Stimulated activated naive CD4-positive, alpha-beta T cell treated with Interleukin-2 at 50 U/mL for 16 hours (primary cell): ENCODE measurements at places on chromosomes 4 and X.
A peak's percentile ranks its signal among the peaks of the same experiment; 100 is the strongest.

- no peak for DNase-seq
Observed at GRCh38 chr4:177680308-177680707, 238.1 kb upstream of the AGA start.

DNA sequence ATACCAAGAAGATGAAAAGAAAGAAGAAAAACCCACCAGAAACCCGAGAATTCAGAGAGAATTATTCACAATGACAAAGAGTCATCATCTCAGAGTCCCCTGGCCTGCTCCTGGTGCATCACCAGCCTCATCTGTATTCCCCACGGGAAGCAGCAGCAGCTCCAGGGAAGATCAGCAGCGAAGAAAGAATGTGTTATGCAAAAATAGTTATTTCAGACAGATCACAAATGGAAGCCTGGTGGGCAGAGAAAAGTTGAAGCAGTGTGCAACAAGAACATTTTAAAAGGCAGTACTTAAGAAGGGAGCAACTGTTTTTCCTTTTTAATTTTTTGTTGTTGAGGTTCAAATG, 189.2 kb downstream of the PPP3CA start:
- no peak for DNase-seq

DNA sequence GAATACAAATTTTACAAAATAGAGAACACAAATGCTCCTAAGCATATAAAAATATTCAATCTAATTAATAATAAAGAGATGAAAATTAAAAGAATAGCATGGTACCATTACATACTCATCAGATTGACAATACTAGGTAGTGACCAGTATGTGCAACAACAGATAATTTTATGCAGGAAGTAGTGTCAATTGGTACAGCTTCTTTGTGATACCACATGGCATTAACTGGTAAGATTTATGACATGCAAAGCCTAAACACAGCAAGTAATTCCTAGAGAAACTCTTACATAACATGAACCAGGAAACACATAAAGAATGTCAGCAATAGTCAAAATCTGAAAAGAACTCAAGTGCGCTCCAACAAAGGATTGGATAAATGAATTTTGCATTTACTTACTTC, 26.3 kb downstream of the CXCL2 start:
- no peak for DNase-seq

GRCh38 chrX:37455381-37455780, 106.2 kb downstream of the PRRG1 start:
- no peak for DNase-seq

DNA sequence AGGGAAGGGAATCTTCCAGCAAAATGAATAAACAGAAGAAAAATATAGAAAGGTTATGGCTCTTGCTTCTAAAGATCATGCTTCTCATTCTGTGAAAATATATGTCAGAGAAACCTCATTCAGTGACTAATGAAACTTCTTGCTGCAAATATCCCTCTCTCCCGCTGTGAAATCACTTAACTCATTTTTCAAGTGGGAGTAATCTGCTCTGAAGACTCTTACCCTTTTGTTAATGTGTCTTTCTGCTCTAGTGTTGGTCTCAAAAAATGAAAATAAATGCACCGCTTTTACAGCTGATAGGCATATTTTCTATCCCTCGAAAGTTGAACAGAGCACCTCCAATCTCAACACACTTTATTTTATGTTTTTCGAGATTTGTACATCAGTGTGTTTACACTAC, 252.3 kb downstream of the NLGN4X start:
- DNase-seq: no peak

DNA sequence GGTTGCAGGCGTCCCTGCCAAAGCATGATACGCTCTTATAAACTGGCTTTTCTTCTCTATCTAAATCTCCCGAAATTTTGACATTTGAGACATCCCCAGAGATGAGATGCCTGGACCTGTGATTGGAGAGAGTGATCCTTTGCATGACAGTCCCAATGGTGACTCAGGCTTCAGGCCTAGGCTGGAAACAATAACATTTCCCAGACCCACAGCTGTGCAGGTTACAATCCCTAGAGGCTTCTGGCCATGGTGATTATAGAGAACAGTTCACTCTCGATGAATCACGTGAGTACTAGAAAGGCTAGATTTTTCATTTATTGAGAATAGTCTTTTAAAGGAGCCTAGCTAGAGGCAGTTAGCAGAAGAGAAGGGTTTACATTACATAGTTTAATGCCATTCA, 75.9 kb downstream of the SPATA18 start:
- no peak for DNase-seq

- DNase-seq: no peak
Observed at GRCh38 chr4:68951078-68951805, at the start of gene UGT2A3. TSS of gene UGT2A3 (minus strand) at chr4:68951804. CDS start at chr4:68951760, 44 bp downstream.

DNA sequence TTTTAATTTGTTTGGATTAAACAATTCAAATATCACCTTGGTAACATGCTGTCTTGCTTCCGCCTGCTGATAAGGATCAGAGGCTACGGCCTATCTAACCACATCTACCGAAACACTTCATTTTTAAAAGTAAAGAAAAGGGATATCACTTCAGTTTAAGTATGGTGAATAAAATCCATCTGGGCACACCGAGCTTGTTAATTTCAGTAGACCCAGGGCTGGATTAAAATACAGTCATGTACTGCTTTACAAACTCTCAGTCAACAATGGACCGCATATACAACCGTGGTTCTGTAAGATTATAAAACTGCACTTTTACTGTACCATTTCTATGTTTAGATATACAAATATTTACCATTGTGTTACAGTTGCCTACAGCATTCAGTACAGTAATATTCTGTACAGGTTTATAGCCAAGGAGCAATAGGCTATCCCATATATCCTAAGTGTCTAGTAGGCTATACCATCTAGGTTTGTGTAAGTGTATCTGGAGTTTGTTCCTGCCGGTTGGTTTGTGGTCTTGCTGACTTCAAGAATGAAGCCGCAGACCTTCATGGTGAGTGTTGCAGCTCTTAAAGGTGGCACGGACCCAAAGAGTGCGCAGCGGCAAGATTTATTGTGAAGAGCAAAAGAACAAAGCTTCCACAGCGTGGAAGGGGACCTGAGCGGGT, 40.0 kb downstream of the SEPTIN11 start:
- peak; percentile 40 for DNase-seq

DNA sequence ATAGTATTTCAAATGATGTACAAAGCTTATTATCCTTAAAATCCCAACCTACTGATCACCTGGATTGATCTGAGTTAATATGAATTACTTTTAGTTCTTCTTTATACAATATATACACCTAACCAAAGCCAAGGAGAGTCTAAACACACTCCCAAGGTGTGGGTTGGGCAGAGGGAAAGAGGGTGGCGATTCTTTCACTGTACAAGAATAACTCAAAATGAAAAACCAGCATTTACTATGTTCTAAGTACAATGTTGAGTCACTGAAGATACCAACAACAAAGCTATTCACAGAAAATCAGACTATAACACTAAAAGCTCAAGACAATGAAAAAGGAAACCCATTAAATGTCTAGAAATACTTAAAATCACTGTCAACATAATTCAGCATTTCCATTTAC, 46.6 kb downstream of the ANKRD17 start:
- DNase-seq: no peak

GRCh38 chrX:41781500-41781899, 57.5 kb downstream of the GPR82 start:
- DNase-seq: no peak

- no peak for DNase-seq
Observed at GRCh38 chr4:48296365-48296764, 26.7 kb upstream of the TEC start.

GRCh38 chr4:147683188-147683591, 773 bp downstream of the PRMT9 start:
- DNase-seq: peak; percentile 4

- DNase-seq: no peak
Observed at GRCh38 chr4:531076-531475, 32.1 kb downstream of the PIGG start.

GRCh38 chr4:20992002-20992401, 291.7 kb downstream of the PACRGL start:
- no peak for DNase-seq

DNA sequence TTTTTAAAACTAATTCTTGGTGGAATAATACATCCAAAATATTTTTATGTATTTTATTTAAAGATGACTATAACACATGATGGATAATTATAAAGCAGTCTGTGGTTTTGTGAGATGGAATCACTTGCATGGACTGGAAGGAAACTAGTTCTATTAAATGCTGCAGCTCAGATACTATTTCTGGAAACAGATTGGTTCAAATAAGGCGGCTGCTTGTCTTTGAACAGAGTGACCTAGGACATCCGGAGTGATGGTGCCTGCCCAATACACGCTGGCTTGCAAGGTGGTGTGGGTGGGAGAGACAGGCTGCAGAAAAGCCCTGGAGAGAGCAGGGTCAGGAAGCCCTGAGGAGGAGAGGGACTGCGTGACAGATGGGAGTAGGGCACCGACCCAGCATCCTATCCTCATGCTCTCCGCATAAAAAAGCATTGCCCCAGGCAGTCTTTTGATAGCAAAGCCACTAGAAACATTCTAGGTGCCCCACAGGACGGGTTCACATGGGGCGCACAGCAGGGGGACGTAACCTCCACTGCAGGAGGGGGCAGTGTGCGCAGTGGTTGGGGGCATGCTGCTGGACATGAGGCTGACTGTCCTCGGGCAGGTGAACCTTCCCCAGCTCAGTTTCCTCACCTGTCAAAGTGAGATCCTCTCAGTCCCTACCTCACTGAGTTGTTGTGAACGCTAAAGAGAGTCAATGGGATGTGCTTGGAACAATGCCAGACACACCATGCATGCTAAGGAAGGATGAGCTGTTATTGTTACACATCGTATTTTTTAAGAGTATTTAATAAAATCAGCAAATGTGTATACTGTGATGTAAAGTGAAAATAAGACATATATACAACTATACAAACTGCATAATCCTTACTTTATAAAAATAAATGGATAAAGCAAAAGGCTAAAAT, 71.3 kb downstream of the EVC2 start:
- DNase-seq: no peak

DNA sequence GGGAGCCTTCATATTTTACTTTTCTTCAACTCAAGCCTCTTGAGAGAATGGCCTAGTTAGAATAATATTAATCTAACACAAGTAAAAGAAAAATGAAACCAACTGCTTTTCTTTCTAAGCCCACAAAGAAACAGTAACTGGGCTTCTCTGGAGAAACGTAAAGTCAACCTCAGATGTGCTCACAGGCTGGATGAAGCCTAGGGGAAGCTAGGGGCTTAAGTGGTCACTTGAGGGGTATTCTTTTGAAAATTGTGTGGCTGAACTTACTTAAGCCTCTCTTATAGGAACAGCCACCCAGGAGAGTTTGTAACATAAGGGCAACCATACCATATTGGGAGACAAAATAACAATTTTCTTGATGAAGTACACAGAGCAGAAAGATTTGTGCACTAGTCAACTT, 279.0 kb downstream of the SPRY1 start:
- DNase-seq: no peak

DNA sequence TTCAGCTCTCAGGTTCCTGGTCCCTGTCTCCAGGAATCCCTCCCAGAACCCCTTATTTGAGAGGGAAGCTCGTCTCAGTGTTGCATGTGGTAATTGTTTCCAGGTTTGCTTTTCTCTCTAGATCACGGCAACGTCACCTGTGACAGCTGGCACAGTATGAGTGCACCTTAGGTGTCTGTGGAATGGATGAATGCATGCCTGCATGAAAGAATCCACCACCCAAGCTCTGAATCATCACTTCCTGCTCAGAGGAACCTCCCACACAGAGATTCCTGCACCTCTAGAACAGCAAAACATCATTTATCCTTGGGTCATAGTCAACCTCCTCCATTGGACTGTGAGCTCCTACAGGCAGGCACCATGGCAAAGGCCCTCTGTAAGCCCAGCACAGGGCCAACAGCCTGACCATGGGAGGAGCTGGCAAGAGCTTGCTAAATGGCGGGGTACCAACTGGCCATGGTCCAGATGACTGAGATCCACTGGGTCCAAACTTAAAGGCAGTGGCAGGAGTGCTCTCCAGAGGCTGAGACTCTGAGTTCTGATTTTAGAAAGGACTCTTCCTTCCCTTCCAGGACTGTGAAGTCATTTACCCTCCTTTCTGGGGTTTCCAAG, 116.2 kb downstream of the SLC2A9 start:
- DNase-seq: no peak

- DNase-seq: no peak
Observed at GRCh38 chr4:162157241-162157640, 6.6 kb downstream of the FSTL5 start.

DNA sequence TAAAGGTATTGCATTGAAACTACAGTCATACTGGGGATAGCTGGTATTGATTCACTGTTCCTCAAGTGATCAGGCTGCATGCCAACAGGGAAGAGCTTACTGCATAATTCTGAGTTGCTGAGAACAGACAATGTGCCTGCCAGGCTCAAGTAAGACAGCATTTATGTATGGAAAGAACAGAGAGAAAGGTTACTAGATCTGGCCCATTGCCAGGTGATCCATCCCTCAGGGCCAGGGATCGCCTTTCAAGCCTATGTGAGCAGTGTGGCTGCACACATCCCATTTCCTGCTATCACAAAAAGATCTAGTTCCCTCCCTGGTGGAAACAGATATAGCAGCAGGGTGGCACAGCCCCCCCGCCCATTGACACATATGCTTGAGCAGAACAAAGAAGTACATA, 254.0 kb downstream of the TMA16 start:
- DNase-seq: no peak

DNA sequence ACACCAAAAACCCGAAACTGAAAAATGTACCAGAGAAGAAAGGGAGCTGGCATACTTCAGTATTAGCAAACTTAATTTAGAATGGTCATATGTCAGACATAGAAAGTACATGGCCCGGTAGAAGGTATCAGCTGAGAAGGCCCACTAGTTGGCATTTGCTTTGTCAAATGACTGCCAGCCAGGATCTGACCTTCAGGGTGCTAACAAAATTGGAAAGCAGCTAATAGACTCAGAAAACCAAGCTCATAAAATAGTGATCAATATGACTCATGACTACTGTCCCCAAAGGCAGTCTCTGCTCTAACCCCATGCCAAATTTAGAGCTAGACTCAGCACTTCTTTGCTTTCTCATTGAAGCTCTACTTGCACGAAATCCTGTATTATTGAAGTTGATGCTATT, 342.7 kb downstream of the PDGFC start:
- DNase-seq: no peak

DNA sequence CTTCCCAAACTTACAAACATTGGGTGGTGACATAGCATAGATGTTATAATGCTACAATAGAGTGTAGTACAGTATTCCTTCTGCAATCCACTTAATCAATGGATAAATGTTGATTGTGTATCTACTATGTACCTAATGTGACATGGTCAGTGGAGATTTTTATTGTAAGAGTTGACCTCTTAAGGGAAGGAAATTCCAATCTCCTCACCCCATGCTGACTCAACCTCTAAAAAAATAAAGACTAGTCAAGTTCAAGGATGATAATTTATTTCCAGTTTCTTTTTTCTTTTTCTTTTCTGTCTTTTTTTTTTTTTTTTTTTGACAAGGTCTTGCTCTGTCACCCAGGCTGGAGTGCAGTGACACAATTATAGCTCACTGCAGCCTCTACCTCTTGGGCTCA, 206.5 kb upstream of the STS start:
- DNase-seq: no peak

GRCh38 chrX:67558267-67558666, 14.4 kb downstream of the AR start:
- DNase-seq: no peak

DNA sequence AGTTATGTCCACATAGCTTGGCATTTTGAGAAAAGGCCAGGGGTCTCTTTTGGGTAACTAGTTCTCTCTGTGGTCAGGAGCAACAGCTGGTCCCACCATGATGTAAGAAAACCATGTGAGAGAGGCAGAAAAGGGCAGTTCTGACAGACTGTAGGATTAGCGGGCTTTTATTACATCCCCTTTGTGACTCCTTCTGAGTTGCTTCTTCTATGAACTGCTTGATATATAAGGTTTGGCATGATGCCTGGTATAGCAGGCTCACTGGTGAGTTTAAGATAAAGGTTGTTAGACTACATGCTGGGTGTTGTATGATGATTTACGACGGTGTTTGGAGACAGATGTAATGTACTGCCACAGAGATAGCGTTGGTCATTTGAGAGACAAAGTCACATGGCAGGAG, 2308.1 kb upstream of the AGA start:
- no peak for DNase-seq
